GF-D8 (cell line): ENCODE measurements at places on chromosomes 6 and 20.

GRCh38 chr6:136014454-136015437, 163.2 kb downstream of the PDE7B start:
- DNase-seq: no peak

GRCh38 chr6:133512410-133513016, 271.4 kb downstream of the EYA4 start:
- DNase-seq: no peak

DNA sequence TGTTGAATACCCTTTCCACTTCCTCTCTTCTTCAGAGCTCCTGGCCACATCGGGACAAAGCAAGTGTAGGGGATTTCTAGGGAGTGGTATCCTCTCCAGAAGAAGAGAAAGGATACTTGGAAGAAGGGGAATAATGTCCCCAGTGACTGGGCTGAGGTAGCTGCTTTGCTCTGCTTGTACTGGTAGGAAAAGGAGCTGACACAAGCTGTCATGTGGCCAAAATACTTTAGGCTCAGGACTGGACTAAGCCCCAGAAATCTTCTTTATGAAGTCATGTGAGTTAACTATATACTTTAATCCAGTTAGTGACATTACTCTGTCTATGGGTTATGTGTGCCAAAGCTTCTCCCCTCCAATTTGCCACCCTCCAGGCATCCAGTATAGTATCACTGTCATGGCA, 40.5 kb downstream of the AKIRIN2 start:
- no peak for DNase-seq

GRCh38 chr6:23562554-23562953, 563.5 kb upstream of the NRSN1 start:
- DNase-seq: no peak

DNA sequence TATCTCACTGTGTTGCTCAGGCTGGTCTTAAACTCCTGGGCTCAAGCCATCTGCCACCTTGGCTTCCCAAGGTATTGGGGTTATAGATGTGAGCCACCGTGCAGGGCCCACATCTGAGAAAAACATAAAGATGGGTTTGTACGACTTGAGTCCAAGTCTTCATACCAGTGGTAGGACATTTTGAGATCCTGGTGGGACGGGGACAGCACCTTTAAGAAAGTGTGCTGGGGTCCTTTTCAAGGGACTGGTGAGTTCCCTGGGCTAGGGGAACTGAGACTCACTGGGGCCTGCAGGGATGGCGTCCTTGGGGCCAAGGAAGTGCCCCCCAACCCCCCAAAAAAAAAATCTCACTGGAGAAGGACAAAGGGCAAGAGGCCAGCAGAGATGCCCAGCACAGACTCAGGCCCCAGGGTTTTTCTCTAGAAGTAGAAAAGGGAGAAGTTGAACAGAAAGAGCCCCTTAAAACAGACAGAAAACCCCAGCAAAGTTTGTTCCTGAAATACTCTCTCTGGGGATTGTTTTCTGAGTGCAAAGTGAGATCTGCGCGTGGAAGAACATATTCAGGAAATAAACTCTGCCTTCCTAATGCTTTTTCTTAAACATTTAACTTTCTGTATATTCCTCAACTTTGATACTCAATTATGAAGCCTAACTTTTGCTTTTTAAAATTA, 10.7 kb downstream of the OSBPL2 start:
- DNase-seq: no peak

GRCh38 chr6:5041955-5042354, 38.1 kb upstream of the RPP40 start:
- no peak for DNase-seq

- no peak for DNase-seq
Observed at GRCh38 chr20:6959900-6960312, 192.4 kb downstream of the BMP2 start.

GRCh38 chr6:168960551-168961263, 292.9 kb downstream of the THBS2 start:
- no peak for DNase-seq

DNA sequence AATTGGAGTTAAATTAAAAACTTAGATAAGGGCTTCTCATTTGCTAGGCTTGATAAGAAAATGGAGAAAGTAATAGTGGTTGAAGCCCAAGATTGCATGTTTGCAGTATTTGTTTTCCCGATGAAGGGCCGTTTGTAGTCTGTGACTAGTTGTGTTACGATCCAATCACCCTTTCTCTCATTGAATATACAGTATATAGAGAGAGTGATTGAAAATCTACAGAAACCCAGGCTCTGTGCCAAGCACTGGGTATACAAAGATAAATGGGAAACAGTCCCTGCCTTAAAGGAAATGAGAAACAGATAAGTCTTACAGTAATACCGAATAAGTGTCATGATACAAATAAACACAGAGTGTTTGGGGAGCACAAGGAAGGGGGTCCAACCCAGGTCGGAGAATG, 55.2 kb upstream of the CDKAL1 start:
- DNase-seq: no peak

DNA sequence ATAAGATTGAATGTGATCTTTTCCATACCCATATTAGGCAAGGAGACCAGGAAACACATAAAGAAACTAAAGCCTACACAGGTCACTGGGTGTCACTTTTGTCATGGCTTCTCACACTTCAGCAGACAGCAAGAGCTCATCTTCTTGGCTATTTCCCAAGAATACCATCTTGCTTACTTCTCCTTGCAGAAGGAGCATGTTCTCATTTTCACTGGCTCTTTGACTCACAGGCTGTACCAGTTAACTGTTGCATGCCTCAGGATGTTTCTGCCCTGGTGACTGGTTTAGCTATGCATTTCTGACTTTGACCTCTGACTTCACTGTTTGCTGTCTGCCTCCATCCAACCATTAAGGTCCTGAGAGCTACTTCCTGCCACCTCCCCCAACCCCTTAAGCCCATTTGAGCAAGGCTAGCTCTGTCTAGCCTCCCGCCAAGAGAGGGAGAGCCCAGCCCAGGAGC, 40.3 kb upstream of the OGFRL1 start:
- no peak for DNase-seq

DNA sequence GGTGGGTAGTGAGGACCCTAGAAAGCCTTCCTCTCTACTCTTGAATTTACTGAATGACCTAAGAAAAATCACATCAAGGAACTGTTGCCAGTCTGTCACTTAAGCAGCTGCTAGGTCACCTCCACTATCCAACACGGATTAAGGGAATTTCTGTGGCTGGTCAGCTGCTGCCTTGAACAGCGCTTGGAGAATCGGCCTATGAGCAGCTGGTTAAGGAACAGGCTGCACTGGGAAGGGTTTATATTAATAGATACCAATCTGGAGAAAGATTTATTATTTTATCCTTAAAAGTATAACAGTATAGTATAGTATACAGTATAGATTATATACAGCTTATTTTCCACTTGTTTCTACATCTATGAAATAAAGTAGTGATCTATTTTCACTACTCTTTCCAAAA, 6.5 kb downstream of the PTPRK start:
- no peak for DNase-seq

DNA sequence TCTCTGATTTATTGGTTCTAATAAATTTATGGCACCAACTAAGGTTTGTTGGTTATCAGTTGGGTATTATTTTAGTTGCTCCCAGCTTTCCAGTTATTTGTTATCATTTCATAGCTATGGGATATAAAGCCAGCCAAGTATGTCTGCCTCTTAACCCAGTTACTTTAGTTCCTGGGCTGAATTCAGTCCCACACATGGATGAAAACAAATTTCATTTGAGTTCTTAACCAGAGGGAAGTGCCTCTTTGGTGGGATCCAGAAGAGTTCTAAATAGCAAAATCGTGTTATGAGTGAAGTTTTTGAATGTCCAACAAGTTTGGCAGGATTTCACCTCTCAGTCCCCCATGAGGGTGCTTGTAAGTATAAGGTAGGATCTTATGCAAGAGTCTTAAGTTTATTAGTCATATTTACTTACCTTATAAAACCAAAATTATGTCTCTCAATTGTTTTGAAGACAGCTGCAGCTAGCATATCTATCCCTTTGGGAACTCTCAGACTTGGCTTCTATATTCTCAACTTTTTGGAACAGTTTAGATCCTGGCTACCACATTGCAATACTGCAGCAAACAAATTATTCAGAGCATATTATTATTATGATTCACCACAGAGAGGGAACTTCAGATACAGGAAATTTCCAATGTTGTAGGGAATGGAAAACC, 683.6 kb downstream of the BCKDHB start:
- DNase-seq: no peak

DNA sequence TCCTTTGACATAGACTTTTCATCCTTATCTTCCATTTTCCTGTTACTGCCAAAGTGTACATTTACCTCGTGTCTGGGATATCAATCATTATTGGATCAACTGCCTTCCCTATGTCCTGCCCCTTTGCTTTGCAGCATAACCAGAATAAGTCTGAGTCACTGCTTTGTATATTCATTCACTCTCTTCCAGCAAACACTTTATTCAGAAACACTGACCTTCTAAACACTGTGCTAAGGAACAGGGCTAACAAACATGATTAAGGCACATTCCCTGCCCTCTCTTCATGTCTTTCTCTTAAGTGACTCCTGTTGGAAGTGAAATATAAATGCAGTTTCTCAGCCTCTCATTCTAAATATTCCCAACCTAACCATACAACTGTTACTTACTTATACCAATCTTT, 66.9 kb downstream of the COL19A1 start:
- DNase-seq: no peak

DNA sequence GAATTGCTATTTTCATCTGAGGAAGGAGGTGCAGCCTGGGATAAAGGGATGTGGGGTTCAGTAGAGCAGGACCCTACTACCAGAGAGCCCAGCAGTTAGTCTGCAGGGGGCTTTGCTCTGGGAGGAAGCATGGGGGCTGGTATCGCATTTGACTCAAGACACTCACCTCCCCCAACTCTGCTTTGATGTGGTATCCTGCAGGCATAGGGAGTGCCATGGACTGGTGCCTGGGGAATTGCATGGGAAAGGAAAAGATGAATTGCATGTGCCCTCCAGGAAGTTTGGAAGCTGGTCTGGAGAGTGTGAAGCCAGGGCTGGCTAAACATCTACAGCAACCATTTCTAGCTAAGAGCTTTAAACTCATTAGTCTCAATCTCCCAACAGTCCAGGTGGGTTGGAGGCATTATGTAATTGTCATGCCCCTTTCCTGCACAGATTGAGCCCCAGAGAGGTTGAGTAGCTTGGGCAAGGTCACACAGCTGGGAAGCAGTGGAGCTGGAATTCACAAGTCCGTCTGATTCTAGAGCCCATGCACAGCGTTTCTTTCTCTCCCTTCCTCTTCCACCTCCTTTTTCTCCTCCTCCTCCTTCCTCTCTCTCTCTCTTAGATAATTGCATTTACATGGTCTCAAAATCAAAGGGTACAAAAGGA, 26.2 kb upstream of the PNPLA1 start:
- DNase-seq: no peak

DNA sequence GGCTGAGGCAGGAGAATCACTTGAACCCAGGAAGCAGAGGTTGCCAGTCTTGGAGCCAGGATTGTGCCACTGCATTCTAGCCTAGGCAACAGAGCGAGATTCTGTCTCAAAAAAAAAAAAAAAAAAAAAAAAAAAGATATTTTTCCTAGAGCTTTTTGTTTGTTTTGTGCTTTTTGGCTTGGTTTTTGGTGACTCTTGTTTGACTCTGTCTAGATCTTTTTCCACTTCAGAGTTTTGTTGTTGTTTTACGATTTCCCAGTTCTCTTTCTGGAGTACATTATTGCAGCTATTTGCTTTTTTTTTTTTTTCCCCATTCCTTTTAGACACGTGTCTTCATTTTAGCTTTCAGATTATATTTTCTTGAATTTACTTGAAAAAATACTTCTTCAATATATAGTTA, 67.0 kb upstream of the AKAP12 start:
- DNase-seq: no peak

DNA sequence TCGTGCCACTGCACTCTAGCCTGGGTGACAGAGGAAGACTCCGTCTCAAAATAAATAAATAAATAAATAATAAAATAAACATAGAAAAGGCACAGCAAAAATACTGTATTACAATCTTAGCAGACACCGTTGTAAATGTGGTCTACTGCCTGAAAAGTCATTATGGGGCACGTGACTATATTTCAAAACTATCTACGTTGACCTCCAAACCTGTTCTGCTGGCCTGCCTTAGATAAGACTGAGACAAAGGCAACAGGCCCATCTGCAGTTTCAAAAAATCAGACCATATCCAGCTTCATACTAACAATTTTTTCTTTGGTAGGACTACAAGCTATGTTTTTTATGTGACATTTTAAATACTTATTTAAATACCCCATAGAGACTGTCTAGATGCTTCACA, 59.1 kb downstream of the AGPAT4 start:
- no peak for DNase-seq

DNA sequence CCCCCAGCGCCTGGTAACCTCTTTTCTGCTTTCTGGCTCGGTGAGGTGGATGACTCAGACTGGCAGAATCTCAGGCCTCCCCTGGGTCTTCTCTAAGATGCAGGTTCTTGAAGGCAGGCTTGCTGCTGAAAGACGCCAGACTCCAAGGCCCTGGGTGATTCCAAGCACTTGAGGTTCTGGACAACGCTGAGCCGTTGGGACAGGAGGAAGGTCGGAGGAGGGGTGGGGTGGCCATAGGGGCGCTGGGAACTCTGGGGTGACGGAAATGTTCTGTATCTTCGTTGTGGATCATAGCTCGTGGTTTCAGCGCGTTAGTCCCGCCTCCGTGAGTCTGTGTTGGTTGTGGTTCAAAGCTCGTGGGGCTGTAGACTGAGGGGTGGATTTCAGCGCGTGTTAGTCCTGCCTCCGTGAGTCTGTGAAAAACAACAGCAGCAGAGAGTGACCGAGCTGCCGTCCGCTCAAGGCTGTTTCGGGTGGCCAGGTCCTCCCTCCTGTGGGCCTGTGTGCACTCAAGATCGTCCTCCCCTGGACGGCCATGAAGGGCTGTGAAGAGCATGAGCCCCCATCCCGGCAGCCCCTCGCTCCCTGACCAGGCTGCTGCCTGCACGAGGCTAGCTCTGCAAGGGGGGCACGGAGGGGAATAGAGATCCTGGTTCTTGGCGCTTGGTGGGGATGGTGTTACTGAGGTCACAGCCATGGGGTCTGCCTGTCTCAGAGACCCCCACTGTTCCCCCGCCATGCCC, 7.7 kb downstream of the NTSR1 start:
- no peak for DNase-seq

- DNase-seq: no peak
Observed at GRCh38 chr6:137530404-137530803, 36.2 kb upstream of the OLIG3 start.

DNA sequence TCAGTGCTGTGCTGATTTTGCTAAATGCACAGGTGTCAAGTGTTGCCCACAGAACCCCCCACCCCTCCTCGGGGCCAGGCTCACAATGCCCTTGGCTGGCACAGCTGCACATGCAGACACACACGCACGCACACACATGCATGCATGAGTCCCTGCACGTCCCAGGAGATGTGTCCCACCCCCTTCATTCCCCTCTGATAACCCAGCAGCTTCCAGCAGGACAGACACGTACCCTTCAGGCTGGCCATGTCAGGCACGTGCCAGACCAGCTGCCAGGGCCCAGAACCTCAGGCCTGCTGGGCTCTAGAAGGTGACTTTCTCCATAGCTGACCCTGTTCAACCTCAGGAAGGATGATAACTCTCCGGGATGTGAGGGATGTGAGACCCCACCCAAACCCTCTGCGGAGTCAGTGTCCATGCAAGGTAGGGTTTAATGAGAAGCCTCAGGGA, 44.4 kb downstream of the MRPL14 start:
- DNase-seq: no peak

- no peak for DNase-seq
Observed at GRCh38 chr20:48725555-48725991, 102.2 kb downstream of the PREX1 start.

GRCh38 chr6:167833396-167833763, 6.7 kb downstream of the AFDN start:
- peak; percentile 36 for DNase-seq
